ENCODE measurements at places on chromosomes 7 and 10.

- DNase-seq: no peak
These were observed 35.2 kb downstream of the CYP17A1 start for GRCh38 chr10:102801978-102802377.

- DNase-seq: no peak
These were observed 58.5 kb downstream of the PWWP2B start for GRCh38 chr10:132455441-132455971.

DNA sequence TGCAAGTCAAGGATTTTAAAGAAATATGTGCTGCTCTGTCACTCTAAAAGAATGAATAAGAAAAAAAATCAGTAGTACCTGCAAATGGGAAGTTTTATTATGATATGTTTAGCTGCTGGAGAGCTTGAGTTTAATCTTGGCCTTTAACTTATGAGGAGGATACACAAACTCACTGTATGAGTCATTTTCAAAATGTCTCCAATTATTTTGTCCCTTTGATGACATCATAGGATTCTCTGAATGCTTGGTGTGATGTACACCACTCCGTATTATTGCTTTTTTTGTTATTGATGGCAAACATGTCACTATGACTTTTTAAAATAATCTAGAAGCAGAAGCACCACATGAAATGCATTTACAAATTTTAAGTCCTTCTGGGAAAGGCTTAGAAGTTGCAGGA is 125.8 kb downstream of the RALA start:
- DNase-seq: no peak

DNA sequence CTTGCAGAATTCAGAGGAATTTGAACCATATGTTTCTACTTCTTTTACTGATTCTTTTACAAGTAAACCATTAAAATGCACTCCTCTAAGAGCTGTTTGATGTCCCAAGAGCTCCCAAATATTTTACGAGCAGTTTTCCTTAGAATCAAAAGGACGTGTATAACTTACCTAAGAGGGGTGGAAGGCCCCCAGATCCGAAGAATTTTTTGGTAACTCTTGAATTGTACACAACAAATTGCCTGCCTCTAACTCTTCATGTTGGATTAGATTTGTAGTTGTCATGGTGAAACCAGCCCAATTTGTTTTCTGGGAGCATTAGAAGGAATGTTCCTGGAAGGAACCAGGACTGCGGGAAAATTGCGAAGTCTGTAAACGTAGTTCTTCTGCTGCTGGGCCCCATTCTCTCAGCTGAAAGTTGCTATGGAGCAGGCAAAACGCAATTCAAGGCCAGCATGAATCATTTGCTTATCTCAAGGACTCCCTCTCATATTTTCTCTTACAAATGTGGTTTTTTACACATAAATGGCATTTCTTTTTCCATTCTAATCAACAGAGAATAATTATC is 124.8 kb upstream of the TMEM72 start:
- no peak for DNase-seq

DNA sequence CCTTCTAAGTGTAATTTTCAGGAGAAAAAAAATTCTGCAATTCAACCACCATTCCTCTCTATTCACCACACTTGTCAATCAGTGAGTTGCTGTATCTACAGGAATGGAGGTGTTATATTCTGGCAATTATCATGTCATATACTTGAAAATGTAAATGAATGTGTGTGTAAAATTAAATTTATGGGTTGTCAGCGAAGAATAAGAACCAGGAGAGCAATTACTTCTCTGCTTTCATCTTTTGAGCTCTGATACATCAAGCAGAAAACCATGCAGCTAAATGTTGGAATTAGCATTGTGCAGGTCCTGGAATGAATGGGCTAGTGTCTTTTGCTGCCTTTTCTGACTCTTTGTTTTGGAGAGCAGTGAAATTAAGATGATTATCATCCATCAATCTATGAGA is 207.6 kb downstream of the FOXP2 start:
- DNase-seq: no peak

DNA sequence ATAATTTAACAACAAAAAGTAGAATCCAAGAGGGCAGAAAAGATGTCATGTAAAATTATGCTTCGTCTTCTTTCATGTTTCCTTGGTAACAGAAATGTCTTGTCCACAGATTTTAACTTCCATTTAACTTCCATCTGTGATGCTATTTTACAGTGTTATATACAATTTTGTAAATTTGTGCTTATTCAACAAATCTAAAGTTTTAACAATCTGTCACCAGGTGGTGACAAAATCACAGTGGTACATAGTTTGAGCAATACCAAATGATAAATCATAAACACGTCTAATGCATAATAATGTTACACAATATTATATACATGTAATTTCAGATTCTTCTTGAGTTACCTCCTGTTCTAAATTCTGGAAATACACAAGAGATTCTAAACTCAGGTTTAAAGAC is 784.4 kb upstream of the CELF2 start:
- DNase-seq: no peak

DNA sequence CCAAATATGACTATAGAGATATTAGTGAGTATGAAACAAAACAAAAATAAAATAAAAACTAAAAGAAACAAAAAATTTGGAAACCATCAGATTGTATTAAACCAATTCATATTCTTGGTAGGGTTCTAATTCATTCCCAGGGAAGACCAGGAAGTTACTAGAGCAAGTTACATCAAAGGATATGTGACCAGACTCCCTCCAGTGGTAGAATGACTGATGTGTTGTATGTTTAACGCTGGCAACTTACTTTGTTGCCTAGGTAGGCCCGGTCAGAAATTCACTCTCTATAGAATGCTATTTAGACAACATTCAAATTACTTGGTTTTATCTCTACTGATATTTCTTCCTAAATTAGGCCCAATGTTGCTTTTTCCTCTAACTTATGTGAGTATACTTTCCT is 5.2 kb downstream of the PHYHIPL start:
- DNase-seq: no peak

- no peak for DNase-seq
These were observed 43.3 kb downstream of the MEOX2 start for GRCh38 chr7:15643000-15643705.

- no peak for DNase-seq
These were observed 75.4 kb downstream of the ANK3 start for GRCh38 chr10:60314069-60314940.

- no peak for DNase-seq
These were observed 5.6 kb upstream of the PAX2 start for GRCh38 chr10:100739517-100740368.

GRCh38 chr10:35040760-35041501 is 49.2 kb downstream of the CUL2 start:
- no peak for DNase-seq

DNA sequence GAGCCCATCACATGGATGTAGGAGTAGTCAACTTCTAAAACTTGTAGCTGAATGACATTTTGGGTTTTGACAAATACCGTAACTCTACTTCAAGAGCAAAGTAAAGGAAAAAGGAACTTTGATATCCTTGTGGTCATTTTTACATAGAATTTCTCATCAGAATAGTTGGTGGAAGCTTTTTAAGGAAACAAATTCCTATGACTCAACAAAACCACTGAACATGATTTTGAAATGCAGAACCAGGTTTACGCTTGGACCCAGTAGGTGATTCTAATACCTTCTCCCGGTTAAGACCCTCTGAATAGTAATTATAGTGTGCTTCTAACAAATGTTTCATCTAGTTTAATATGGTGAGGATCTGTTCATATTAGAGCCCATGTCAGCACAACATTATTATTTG is 307.8 kb downstream of the GPR37 start:
- DNase-seq: no peak

DNA sequence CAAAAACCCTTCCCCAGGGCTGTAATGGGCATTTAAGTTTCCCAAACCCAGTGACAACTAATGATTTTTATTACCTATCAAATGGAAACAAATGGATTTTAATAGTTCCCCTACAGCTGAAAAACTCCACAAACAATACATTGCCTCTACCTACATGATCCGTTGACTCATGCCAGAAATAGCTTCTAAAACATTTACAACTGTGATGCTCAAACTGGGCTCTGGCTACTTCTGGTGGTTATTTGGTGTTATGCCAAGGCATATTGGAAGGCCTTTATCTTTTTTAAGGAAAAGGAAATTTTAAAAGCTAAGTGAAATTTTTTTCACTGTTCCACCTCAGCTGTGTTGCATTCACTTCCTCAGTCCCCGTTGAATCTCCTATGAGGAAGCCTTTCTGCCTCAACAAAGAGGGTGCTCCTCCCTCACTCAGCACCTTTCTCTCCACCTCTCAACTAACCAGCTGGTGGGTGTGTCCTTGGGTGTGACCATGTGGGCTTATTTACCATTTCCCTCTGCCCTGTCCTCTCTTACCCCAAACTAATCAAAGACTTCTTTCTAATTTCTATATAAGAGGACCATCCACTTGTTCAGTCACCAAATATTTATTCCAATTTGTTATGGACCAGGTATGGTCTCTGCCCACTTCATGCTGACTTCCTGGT is 82.9 kb downstream of the PRTFDC1 start:
- DNase-seq: no peak

DNA sequence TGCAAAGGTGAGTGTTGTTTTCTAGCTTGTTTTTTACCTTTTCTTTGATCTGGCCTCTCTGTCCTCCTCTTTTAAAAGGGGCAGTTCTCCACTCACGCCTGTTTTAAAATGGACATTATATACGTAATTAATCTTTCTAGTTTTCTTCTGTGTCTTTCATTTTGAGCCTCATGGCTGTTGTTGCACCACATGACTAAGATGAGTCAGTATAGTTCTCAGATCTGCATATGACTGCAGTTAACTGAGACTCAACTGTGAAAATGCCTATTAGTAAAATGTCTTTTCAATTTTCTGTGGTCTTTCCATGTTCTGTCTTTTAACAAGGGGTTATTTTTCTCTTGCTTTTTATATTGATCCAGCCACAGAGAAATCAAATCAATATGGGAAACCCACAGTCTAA is 296.1 kb downstream of the CDK14 start:
- DNase-seq: no peak

GRCh38 chr7:133185512-133185911 is 67.4 kb upstream of the EXOC4 start:
- no peak for DNase-seq

- no peak for DNase-seq
These were observed 51.0 kb downstream of the ORC5 start for GRCh38 chr7:104156842-104157277.

- no peak for DNase-seq
These were observed 137.2 kb downstream of the LRMDA start for GRCh38 chr10:75568450-75569130.

DNA sequence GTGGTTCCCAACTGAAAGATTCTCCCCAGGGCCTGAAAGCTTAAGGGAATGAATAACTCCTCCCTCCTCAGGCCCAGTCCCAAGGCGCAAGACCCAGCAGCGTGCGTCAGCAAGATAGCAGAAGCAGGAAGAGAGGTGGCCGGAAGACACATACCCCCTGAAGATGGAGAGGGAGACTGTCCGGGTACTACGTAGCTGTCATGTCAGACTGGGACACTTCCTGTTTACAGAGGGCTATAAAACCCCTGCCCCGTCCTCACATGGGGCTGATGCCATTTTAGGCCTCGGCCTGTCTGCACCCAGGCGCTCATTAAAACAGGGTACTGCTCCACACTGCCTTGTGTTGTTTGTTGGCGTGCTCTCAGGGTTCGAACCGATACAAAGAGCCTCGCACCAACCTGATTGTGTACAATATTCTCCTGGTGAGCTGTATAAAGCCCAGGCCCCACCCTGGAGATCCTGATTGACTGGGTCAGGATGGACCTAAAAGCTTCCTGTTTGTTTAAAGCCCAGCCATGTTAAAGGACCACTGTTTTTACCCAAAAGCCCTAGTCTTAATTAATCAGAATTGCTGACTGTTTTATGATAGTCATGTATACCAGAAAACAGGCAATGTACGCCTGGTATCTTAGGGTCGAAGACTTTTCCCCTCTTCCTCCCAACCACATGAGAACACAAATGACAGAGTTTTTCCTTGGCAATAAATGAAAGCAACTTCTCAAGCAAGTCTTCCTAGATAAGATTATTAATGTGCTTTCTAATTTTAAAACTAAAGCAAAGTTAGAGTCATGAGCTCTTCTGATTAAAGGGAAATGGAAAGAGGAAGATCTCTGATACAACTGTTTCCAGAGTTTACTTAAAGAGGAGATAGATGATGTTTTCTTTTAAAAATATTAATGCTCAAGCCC is 251.5 kb downstream of the DOCK4 start:
- DNase-seq: no peak

- no peak for DNase-seq
These were observed 136.6 kb upstream of the ZNF32 start for GRCh38 chr10:43785252-43785651.

GRCh38 chr10:1809139-1809741 is 71.9 kb upstream of the ADARB2 start:
- DNase-seq: no peak

DNA sequence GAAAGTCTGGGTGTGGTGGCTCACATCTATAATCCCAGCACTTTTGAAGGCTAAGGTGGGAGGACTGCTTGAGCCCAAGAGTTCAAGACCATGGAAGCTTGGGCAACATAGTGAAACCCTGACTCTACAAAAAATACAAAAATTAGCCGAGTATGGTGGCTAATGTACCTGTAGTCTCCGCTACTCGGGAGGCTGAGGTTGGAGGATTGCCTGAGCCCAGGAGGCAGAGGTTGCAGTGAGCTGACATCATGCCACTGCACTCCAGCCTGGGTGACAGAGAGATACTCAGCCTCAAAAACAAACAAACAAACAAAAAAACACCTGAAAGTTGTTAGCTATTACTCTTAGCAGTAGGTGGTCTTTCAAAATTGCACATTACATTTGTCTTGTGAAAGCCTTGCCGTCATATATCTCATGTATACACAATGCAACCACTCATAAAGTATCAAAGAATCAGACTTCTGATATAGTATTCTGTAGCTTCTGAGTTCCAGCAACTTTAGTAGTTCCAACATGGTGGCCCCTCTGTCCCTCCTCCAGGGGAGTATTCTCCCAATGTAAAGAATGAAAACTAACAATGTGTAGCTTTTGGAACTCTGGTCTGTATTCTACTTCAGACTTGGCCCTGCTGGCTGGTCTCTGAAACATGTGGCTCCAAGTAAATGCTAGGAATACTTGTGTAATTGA is 101.5 kb downstream of the ZNF92 start:
- DNase-seq: no peak

Measured in T-helper 17 cell (primary cell).